ENCODE measurements at places on chromosomes 13 and 19.
A peak's percentile ranks its signal among the peaks of the same experiment; 100 is the strongest.

GRCh38 chr13:44904967-44905366 is 84.3 kb downstream of the NUFIP1 start:
- DNase-seq: no peak

DNA sequence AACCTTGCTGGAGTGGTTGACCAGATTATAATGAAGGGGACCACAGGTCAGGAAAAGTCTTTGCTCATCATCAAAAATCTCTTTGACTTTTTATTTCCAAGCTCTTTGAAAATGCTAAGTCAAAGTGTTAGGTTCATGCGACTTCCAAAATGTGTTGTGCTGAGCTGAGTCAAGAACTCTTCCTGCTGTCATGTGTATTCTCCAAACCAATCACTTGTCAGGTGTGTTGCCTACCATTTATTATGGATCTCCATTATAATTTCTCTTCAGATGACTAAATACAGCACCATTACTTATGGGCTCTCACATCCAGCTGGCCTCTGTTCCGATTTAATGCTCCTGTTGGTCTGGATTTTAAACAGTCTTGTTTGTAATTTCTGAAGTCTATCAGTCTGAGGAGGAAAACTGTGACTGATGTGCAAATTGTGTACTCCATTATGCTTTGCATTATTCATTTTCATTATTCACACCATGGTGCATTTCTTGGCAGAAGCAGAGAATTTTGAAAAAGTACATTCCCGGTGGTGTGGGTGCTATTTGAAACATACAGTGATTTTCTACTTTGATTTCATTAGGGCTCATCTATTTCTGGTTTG is 562.5 kb downstream of the LMO7 start:
- no peak for DNase-seq

- DNase-seq: peak; percentile 48
These were observed 13.2 kb upstream of the CREB3L3 start for GRCh38 chr19:4140237-4140711.

DNA sequence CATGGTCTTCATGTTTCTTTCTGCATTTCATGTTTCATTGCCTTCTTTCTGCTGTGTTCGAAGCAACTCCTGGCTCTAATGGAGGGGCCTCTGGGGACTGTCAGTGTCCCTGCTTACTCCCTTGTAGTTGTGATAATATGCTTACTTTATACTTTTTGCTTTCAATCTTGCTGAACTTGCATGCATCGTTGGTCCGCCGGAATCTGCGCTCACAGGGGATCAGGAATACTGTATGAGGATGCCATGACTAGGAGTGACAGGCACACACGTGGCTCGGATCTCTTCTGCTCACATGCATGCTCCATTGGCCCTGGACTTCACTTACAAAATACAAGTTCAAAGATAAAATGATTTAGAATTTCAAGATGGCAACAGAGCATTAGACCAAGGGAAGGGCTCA is 108.8 kb downstream of the SIPA1L3 start:
- no peak for DNase-seq

DNA sequence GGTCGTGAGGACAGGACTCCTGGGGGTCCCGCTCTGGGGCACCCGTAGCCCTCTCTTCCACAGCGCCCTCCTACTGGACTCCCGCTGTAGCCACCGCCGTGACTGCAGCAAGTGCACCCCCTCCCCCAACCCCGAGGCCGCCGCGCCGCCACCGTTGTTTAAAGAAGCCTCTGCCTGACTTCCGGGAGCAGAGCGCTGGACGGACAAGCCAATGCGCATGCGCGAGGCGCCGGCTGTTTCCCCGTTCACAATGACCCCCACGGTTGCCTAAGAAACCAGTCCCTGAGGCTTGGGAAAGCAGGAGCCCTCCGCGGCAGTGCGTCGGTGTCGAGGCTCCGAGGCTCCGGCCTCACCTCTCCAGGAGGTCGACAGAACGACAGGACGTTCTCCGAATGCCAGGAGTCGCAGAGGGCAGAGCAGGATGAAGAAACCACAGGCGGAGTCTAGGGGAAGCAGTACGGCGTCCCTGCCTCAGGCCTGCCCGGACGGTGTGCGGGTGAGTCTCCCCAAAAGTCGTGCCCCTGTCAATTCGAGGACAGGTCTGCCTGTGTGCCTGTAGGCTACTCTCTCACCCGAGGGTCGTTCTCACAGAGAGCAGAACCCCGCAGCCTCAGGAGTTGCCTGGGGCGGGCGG is 70.5 kb upstream of the ZNF420 start:
- peak; percentile 53 for DNase-seq

GRCh38 chr19:10289167-10289835 is 451 bp upstream of the ICAM5 start:
- peak; percentile 36 for DNase-seq

DNA sequence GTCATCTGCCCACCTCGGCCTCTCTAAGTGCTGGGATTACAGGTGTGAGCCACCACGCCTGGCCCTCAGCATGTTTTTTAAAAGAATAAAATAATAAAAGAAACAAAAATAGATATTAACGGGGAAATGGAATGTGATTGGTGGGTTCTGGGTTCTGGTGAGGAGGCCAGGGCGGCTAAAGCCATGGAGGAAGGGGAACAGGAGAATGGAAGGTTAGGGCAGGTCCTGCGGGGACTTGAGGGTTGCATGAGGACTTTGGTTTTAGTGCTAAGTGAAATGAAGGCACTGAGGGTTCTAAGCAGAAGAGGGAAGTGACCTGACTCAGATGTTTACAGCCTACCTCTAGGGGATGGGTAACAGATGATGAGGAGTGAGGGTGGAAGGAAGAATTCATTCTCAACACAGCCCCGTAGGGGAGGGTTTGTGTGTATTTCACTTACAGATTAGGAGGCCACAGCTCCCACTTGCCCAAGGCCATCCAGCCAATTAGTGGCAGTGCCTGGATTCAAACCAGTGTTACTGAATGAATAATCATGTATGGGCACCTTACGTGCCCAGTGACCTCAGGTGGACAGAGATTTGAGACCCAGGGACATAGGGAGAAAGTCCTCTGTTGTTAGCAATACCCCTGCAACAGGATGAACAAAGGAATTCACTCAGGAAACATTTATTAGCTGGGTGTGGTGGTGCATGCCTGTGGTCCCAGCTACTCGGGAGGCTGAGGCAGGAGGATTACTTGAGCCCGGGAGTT is 6.7 kb upstream of the MRPL4 start:
- DNase-seq: no peak

- peak; percentile 82 for DNase-seq
These were observed 59.9 kb downstream of the TBC1D4 start for GRCh38 chr13:75422028-75422427.

GRCh38 chr19:8611877-8612806 is 1.6 kb upstream of the ADAMTS10 start:
- no peak for DNase-seq

- peak; percentile 29 for DNase-seq
These were observed 12.7 kb downstream of the SUGT1 start for GRCh38 chr13:52665325-52665724.

GRCh38 chr13:27311518-27312210 is 41.0 kb downstream of the RASL11A start:
- DNase-seq: no peak

DNA sequence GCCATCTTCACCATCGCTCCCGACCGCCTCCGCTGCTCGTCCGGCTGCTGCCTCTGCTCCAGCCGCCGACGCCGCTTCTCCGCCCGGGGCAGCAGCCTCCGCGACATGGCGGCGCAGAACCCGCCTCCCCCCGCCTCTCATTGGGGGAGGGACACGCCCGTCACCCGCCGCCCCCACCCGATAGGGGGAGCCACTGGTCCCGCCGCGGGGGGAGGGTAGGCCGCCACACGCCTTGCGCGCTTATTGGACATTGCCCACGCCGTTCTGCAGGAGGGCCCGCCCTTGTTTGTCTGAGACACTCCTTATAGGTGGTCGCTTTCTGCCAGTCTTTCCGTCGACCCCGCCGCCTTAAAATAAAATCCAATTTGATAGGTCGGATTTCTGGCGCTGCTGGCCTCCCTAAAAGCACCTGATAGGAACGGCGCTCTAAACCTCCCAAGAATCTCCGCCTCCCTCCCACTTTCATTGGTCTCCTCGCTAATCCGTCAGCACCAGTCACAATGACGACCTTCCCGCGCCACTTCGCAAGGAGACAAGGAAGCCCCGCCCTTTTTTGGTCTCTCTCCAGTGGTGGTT is at the start of gene HNRNPL:
TSS of gene HNRNPL (minus strand) at position 127 of the 576 bp plus-strand sequence. CDS start at position 107, 20 bp downstream.
- DNase-seq: peak; percentile 100

DNA sequence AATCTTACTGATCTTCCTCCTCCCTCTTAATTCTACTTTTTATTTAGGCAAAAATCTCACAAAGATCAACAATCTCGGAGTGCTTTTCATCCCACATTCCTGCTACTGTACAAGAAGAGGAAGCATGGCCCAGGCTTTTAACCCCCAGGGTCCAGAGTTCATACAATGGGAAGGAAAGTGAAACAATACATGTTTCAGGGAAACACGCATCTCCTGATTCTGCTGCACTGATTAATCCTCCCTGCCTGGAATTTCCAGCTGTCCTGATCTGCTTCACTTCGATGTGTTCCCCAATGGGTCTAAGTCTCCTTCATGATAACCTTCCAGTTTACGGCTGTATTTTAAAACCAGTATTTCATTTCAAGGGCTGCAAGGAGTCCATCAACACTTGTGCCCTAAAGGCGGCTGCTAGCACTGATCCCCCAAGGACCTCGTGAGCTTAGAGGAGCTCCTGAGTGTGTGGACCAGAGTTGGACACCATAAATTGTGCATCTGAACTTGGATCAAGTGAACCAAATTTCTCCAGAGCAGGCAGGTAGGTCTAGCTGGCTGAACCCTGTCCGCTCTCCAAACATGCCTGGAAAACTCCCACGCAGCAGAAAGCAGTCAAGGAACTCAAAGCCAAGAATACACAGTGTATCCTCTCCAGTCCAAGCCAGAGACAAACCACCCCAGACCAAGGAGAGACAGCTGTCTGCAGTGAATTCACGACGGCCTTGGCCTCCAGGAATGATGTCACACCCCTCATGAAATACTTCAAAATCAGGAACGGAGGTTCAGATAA is 44.3 kb downstream of the COL4A1 start:
- no peak for DNase-seq

- no peak for DNase-seq
These were observed 676.1 kb upstream of the KLHL1 start for GRCh38 chr13:70784207-70784989.

- DNase-seq: no peak
These were observed 315.7 kb downstream of the FGF9 start for GRCh38 chr13:21986602-21987001.

GRCh38 chr19:35267818-35268535 is 785 bp upstream of the USF2 start:
- DNase-seq: peak; percentile 88

DNA sequence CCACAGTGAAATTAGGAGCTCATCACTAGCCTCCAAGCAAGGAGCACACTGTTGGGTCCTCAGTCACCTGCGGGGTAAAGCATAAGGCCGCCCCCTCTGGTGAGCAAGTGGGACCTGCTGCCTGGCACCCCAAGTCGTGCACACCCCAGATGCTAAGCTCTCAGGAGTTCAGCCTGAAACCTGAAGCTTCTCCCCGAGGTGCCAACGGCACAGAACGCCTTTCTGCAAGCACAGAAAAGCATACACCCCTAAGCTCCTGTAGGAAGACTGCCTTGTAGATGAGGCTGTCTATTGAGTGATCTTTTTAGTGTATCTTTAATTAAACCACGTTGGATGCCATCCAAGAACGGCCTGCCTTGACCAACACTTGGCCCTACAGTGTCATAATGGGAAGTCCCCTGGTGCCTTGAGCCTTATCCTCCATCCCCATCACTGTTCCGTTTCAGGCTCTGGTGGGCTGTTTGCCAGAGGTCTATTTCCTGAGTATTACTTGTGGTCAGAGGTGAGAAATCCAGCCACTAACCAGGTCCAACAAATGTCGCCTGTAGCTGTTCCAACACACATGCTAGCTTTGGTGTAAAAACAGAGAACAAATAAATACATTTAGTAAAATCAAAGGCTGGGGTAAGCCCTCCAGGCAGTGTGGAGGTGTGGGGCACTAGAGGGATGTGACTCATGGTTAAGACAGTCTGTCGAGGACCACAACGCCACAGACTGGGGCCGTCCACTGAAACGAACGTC is 44.8 kb downstream of the C13orf42 start:
- DNase-seq: peak; percentile 19

DNA sequence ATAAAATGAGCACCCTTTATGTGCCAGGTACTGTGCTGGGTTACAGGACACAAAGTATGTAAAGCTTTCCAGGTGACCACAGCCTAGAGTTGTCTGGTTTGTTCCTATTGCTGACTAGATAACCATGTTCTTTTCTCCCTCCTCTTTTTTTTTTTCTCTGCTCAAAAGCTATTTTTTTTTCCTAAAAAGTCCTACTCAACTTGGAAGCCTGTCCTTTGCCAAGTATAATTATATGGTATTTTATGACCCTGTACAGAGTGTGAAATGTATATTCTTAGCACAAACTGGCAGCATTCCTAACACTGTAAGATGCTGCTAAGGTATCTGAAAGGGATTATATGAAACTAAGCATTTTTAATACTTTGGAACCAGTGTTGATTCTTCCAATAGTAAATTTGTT is 171.0 kb downstream of the GPC6 start:
- no peak for DNase-seq

GRCh38 chr19:50191216-50191615 is 12.2 kb upstream of the MYH14 start:
- no peak for DNase-seq

GRCh38 chr13:51523082-51523518 is 61.2 kb upstream of the WDFY2 start:
- DNase-seq: peak; percentile 37

DNA sequence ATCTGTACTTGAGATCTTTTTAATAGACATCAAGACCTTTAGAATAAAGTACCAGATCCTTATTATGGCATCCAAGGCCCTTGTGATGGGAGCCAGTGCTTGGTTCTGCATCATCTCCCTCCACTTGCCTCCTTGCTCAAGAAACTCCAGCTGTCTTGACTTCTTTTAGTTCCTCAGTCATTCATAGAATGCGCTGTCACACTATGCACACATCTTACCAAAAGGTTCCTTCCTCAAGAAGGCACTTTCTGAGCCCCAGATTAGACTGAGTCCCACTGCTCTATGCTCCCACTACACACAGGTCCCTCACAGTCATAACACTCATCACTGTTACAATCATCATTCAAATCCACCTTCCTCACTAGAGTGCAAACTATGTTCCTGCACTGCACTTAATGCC is 57.8 kb upstream of the ITM2B start:
- DNase-seq: peak; percentile 36

DNA sequence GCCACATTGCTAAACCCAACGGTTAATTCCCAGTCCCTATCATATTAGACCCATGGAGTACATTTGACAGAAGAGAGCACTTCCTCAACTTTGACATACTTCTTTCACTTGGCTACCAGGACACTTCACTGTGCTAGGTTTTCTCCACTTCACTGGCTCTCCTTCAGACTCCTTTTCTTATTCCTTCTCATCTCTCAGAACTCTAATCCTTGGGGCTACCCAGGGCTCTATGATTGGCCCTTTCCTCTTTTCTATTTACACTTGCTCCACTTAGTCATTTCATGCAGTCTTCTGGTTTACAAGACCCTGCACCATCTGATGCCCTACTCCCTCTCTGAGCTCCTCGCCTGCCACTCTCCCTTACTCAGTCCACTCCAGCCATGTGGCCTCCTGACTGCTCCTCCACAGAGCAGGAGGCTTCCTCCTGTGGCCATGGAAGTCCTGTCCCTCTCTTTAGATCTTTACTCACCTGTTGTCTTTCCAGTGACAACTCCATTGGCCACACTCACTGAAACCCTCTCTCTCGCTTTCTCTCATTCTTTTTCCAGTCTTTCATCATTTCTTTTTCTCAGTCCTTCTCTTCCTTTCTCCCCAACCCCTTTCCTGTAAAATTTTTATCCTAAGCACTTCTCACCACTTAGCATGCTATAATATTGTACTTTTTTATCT is 90.4 kb downstream of the TBC1D4 start:
- no peak for DNase-seq

GRCh38 chr19:18408053-18408476 is 10.6 kb upstream of the LRRC25 start:
- peak; percentile 47 for DNase-seq

- no peak for DNase-seq
These were observed 45.1 kb downstream of the NFIX start for GRCh38 chr19:13040232-13040947.
